Endothelial cell (in vitro differentiated cells): ENCODE measurements at places on chromosomes 6 and 20. TPM values are rescaled to one million over a fixed set of nuclear protein-coding genes. Genes with fewer than 3 reads are reported as not detected.

Gene PLN
- not detected for total RNA-seq

Gene ZBP1
- not detected for total RNA-seq

DNA sequence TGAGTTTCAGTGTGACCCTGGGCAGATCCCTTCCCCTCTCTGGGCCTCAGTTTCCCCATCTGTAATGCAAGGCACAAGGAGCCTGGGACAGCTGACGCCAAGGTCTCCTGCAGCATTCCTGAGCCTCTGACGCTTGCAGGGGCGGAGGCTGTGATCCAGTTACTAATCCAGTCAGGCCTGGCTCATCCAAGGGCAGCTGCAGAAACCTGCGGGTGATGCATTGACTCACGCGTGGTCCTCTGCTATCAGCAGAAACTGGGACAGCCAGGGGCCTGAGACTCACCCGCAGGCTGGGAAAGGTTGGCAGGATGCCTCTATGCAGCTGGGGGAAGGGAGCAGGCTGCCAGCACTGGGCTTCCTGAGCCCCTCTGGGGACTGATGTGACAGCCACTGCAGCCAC lies 65.0 kb upstream of the SIRPA start:
- no peak for DNase-seq

Gene UNC5CL
- 0.59 TPM for total RNA-seq

Gene PBOV1
- not detected for total RNA-seq

DNA sequence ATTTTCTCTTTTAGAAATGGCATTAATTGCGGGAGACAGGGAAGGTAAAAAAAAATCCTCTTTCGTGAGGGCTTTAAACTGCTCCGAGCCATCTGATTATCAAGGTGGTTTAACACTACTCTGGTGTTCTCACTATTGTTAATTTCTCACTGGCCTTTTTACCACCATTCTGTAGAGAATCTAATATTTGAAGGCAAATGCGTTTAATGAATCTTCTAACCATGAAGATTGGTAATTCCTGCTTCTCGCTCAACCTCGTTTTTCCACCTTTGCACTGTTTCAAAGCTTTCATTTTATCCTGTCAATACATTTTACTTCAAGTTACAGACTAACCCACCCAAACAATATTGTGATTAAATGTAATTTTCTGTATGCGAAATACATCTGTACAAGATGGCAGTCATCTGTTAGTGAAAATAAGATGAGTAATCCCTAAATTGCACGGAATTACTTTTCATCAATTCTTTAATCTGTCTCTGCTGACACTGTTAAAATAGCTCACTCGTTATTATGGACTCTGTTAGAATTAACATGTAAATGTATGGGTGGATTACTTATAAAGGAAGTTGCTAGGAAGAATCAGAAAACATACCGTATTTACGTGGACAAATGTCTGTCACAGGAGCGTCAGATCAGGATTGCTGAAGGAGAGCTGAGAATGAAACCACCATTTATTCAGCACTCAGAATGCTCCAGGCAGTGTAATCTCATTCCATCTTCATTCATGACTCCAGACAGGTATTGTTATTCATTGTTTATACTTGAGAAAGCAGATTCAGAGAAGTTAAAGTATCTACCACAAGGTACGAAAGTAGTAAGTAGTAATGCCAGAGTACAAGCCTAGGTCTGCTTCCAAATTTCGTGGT lies 1.1 kb upstream of the LCA5 start:
- no peak for DNase-seq

GRCh38 chr20:6784210-6784631 lies 16.7 kb downstream of the BMP2 start:
- no peak for DNase-seq

DNA sequence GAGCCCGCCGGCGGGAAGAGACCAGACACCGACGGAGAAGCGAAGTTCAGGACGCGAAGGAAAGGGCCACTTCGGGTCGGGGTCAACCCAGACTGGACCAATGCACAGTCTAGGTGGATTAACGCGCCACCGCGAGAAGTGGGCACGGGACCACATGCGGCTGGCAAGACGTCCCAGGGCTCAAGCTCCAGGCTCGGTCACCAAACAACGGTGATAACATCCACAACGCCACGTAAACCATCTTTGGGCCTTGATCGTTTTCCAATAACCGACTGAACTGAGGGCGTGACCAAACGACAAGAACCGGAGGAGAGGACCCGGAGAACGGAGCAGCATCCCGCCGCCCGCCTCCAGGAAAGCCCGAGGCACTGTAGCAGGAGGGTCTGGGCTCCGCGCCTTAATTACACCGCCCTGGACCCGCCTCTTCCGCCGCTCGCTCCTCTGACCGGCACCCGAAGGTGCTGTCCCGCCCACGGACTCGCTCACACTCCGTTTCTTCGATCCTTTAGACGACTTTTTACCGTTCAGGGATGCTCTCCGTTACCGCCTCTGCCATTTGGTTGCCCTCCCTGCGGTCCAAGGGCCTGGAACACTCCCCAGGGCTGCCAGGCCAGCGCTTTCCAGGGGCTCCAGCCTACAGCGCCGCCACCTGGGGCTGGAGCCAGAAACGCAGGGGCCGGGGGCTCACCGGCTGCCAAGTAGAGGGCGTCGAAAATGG lies 44.1 kb downstream of the DPPA5 start:
- DNase-seq: peak; percentile 63

- peak; percentile 36 for DNase-seq
Observed at GRCh38 chr20:1423625-1424106, 30.8 kb upstream of the FKBP1A start.

GRCh38 chr6:137201006-137201405 lies 18.2 kb downstream of the IFNGR1 start:
- no peak for DNase-seq

- DNase-seq: no peak
Observed at GRCh38 chr6:144893680-144894151, 608.6 kb downstream of the UTRN start.

Gene FAM217A
- not detected for total RNA-seq

Gene PRICKLE4
- 20.7 TPM for total RNA-seq

- DNase-seq: no peak
Observed at GRCh38 chr6:101719521-101719920, 326.0 kb downstream of the GRIK2 start.

DNA sequence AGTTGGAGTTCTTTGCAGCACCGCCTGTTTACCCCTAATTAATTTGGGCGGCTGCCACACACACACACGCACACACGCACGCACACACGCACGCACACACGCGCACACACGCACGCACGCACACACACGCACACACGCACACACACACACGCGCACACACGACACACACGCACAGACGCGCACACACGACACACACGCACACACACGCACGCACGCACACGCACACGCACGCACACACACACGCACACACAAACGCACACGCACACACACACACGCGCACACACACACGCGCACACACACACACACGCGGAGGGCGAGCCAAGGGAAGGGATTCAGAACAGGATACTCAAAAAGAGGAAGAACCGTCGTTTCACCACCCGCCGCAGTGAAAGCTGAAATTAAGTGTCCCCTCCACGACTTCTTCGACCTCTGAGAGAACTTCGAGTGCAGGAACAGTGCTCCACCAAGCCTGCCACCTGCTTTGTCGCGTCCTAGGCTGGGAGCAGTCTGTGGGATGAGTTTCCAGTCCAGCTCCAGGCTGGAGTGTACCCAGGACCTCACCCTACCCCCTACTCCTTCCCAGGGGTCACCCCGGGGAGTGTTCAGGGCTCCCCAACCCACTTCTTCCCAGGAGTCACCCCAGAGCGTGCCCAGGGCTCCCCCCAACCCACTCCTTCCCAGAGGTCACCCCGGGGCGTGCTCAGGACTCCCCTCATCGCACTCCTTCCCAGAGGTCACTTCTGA lies 1.1 kb downstream of the RNASET2 start:
- peak; percentile 14 for DNase-seq

Gene KCNK15
- total RNA-seq: not detected

GRCh38 chr20:25150016-25150415 lies 45.5 kb upstream of the ENTPD6 start:
- no peak for DNase-seq

DNA sequence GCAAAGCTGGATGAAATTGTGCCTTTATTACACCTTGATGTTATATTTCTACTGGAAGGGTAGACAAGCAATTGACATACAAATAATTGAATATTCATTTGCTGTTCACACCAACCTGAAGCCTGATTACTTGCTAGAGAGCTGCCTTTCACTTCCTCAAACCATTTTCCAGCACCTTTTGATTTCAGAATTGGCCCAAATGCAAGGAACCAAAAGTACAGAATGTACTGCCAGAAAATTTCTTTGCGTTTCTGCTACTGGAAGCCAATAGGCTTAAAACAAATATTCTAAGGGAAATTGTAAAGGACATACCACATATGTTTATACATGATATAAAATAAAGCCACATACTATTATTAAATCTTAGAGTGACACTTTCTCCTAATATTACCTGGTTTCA lies 94.5 kb downstream of the RFPL4B start:
- no peak for DNase-seq

DNA sequence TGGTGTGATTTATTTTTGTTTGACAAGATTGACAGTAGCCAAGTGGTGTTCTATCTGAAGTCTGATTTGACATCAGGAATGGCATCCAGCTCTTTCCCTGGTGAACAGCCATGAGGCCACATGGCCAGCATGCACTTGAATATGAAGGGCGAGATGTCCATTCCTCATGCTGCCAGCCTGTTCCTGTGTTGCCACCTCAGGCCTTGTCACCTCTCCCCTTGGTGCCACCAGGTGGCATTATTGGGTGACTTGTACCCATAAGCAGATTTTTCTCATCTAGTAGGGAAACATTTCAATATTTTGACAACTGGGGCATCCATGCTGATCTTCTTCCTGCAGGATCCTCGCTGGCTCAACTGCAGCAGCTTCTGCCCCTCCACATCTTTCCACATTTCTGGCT lies 199.1 kb downstream of the ERMARD start:
- DNase-seq: no peak

- DNase-seq: no peak
Observed at GRCh38 chr20:15196547-15197255, 859.3 kb upstream of the FLRT3 start.

Gene C2
- 0.82 TPM for total RNA-seq

GRCh38 chr6:11575408-11576033 lies 38.0 kb downstream of the TMEM170B start:
- DNase-seq: peak; percentile 55

Gene NKX2-4
- not detected for total RNA-seq

GRCh38 chr6:167401525-167402194 lies 76.8 kb downstream of the TTLL2 start:
- DNase-seq: peak; percentile 11

GRCh38 chr6:119479860-119480655 lies 130.5 kb upstream of the MAN1A1 start:
- DNase-seq: no peak

GRCh38 chr20:18190338-18191233 lies 52.9 kb downstream of the KAT14 start:
- no peak for DNase-seq

GRCh38 chr6:25054469-25054868 lies 118.7 kb upstream of the RIPOR2 start:
- no peak for DNase-seq

Gene DSP
- 109 TPM for total RNA-seq

DNA sequence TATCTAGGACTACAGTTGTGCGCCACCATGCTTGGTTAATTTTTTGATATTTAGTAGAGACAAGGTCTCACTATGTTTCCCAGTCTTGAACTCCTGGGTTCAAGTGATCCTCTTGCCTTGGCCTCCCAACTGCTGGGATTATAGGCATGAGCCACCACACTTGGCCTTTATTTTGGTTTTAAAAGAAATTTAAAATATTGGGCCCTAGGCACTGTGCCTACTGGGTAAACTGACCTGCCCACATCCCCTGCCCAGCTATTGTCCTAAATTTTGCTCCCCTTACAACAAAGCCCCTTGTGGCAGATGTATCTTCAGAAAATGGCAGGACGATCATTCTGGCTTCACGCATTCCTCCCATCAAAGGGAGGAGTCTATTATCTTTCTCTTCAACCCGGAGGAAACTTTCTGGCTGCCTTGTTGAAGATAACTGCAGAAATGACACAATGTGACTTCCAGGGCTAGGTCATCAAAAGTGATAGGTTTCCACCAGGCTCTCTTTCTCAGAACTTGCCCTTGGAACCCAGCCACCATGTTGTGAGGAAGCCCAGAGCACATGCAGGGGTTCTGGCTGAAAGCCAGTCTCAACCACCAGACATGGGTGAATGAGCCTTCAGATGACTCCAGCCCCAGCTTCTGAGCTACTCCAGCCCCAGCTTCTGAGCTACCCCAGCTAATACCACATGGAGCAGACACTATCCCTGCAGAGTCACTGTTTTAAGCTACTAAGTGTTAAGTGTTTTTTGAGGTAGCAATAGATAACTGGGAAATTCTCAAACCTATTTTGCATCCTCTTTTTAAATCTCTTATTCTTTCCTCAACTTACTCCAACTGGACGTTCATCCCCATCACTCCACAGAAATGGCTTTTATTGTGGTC lies 4.6 kb upstream of the GUCA1B start:
- DNase-seq: no peak

Gene SMAP1
- 40.4 TPM for total RNA-seq

DNA sequence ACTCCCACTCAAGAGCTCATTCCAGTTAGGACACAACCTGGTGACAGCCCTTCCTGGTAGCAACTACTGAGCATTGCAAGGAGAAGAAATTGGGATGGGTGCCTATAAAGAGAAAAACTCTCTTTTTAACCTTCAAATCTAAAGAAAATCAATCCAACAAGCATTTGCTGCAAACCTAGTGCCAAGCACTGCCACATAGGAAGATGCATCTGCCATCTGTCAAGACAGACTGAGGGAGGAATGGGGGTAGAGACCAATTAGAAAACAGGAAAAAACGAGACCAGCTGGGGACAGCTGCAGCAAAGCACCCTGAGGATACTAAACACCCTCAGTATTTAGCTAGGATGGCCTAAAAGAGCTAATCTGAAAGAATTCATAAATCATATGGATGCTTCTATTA lies 27.9 kb downstream of the HLA-DMB start:
- DNase-seq: no peak

DNA sequence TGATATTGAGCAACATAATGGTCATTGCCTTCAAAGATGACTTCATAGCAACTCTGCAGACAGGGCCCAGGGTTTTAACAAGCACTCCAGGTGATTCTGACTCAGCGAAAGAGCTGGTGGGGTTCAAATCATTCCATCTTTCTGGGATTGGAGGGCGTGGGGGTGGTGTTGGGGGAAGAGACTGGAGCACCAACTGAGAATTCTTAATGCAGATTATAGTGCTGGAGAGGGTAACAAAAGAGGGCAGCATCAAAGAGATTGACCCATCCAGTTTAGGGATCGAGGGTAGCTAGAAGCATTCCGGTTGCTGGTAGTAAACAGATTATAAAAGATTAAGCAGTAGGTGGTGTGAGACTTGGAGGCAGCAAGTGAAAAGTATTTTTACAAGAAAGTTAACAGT lies 15.9 kb downstream of the PFDN4 start:
- DNase-seq: no peak

DNA sequence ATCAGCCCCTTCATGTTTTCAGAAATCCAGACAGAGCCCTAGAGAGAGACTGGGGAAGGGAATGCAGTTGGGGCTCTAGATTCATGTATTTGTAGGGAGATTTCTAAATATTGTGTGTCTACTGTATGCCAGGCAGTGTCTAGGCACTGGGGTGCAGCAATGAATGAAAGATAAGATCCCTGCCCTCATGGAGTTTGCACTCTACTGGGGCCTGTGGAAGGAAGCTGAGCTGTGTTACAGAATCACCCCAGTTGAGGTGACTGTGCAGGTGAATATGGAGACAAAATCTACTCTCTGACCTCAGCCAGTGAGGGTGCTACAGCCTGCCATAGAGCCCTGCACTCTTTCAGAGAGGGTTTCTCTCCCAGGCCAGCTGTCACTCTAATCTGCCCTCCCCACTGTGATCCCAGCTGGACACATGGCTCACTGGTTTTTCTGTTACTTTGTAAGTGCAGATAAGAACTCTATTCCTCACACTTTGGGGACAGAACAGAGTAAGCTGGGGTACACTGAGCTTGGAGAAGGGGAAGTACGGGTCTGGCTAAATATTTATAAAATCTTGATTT lies 69.2 kb upstream of the E2F3 start:
- DNase-seq: no peak
